ENCODE measurements at places on chromosomes 5 and 9.

- DNase-seq: no peak
Measured at GRCh38 chr9:70678153-70678552, 263.7 kb upstream of the KLF9 start.

- no peak for DNase-seq
Measured at GRCh38 chr9:136757328-136757727, 715 bp downstream of the LCN8 start.

DNA sequence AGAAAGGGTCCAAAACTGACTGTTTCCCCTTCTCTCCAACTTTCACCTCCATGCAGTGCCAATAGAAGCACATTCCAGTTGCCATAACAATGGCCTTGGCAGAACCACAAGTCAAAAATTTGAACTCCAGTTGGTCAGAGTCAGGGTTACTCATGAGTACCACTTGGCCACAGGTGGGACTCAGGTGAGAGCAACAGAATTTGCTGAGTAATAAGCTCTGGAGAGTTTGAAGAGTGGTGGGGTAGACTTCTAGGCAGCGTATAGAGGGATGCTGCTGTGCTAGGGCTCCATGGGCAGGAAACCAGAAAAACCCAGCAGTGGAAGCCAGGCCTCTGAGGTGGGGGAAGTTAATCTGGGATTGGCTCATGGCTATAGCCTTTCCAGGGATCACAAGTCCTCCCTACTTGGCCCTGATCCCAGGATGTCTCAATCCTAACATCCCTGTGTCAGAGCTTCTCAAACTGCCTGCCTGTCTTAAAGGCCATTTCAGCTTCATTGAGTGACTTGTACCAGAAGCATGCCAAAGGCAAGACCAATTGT is 30.2 kb downstream of the SNX18 start:
- DNase-seq: no peak

- DNase-seq: no peak
Measured at GRCh38 chr9:36986468-36987408, 47.3 kb downstream of the PAX5 start.

- DNase-seq: no peak
Measured at GRCh38 chr9:90002397-90003271, 397.8 kb downstream of the GADD45G start.

DNA sequence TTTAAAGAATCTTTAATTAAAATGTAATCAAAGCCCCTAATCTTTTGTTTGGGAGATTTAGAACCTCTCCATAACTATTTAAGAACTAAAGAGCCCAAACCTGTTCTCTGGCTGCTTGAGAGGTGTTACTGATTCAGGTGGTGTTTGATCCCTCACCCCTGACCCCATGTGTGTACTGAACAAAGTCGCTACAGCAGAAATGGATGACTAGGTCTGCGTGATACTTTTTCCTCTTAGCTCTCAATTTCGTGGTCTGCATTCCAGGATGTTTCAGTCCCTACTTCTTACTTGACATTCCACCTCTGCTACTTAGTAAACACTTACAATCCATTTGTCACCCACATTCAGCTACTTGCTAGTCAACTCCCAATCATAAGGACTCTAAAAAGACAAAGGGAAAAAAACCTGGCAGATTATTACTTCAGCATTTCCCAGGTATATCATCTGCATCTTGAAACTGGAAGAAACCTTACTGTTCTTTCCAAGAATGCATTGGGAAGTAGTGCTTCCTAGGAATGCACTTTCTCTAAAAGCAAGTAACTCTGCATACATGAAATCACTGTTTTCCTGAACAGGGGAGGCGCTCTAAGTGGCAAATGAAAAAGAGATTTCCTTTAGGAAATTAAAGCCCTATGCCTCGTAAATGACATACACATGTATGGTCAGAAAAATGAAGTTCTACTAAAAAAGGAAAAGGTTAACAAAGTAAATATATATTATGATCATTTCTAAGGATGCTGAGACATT is 1091.6 kb downstream of the PTPRD start:
- DNase-seq: no peak

DNA sequence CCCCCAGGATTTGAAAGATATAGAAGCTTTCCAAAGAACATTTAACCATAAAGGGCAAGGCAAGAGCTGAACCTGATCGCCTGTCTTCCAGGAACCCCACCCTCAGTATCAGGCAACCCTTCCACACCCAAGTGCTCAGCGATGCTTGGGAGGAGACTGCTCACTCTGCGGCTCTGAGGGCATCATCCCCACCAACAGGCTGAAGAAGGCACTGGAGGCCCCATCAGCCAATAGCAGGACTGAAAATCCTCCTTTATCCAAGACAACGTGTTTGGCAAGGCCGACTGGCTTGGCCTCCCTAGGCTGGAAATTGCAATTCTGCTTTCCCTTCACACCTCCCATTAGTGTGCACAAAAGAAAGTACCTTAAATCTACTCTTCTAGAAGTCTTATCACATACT is 1.4 kb upstream of the PPP2CA start:
- DNase-seq: no peak

- DNase-seq: no peak
Measured at GRCh38 chr5:86861512-86861911, 243.8 kb downstream of the COX7C start.

DNA sequence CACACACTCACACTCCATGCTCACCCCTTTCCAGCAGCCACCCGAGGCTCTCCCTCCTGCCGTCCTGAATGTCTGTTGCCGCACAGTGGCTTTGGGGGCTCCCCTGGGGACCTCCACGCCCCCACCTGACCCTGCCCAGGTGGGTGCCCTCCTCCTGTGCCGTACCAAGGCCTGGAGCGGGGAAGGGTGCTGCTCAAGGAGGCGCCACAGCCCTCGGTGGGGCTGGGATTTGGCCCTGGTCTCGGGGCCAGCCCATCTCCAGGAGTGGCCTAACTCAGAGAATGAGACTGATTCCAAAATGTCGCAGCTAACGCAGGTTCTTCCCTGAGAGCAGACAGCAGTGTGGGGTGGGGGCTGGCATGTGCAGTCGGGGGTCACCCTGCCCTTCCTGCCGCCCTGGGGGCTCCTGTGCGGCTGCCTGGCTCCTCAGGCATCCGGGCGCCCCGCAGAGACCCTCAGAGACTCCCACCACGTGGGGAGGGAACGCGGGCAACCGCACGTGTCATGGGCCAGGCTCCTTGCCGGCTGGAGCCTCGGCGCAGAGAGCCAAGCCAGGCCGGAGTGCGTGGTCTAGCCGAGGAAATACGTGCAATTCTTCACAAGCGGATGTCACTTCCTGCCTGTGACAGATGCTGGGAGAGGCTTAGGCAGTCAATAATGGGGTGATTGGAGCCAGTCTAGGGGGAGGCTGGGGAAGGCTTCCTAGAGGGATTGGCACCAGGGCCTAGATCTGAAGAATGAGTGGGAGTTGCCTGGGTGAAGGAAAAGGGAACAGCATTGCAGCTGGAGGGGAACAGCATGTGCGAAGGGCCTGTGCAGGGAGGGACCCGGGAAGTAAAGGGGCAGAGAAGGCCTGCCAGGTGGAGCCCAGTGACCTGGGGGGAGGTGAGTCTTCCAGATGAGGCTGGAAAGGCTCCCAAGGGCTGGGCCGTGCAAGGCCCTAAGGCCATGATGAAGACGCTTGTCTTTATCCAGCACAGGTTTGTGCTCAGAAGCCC is 44.1 kb downstream of the C9orf50 start:
- no peak for DNase-seq

Data from NCI-H187 (cell line).